Activated CD4-positive, alpha-beta T cell treated with anti-CD3 and anti-CD28 coated beads for 36 hours (primary cell): ENCODE measurements at places on chromosomes 5 and 9. TPM values are rescaled to one million over a fixed set of nuclear protein-coding genes. Genes with fewer than 3 reads are reported as not detected.

DNA sequence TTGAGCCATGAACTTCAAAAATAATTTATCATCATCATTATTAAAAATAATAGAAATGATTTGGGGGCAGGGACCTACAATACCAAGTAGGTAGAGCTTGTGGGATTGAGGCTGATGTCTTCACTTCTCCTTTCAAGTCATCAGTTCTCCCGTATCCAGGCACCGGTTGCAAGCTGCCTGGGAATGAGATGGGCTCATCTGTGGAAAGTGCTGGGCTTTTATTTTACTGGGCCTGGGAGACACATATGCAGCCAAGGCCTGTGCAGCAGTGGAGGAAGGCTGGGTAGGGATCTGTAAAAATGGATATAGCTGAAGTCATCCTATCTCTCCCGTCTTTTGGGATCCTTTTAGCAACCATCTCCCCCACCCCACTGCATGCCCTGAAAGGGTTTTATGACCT is 284.1 kb upstream of the CLINT1 start:
- no peak for DNase-seq

DNA sequence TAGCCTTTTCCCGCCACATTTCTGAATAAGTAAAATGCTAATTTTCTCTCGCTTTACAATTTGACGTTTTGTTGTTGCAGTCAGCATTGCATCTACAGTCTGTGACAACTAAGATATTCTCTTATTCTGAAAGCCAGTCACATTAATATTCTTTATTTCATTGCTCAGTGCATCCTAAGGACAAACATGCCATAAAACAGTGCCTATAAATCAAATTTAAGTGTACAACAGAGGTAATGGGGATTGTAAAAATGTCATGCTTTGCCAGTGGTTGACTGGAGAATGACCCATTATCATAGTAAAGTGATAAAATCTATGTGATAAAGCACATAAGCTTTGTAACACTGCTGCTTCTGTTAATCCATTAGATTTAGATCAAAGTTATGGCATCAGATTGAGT is 1850.0 kb upstream of the ACO1 start:
- no peak for DNase-seq

- no peak for DNase-seq
Observed at GRCh38 chr9:19423163-19423562, 14.4 kb downstream of the ACER2 start.

- peak; percentile 59 for DNase-seq
Observed at GRCh38 chr5:74648835-74649293, 8.3 kb upstream of the ENC1 start.

DNA sequence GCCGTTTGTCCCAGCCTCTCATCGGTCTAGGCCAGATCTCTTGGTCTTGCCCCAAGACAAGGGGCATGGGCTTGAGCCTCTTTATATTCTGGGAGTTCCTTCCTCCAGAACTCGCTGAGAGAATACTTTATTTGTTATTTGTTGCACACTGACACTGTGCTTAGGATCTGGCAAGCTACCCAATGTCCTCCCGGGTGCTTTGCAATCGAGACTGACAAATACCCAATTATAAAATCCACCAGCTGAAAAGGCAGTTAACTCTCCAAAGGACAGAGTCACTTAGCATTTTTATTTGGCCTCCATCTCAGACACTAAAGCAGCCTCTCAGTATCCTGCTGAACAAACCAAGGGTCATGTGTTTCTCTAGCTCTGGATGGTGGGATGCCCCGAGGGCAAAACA is 500.2 kb upstream of the DAP start:
- no peak for DNase-seq

- DNase-seq: no peak
Observed at GRCh38 chr9:8727191-8727590, 927.6 kb upstream of the DMAC1 start.

- no peak for DNase-seq
Observed at GRCh38 chr9:76615177-76615603, 149.0 kb upstream of the PCA3 start.

- no peak for DNase-seq
Observed at GRCh38 chr5:159878988-159879471, 37.3 kb upstream of the ADRA1B start.

GRCh38 chr9:15389173-15389572 is 33.5 kb upstream of the SNAPC3 start:
- DNase-seq: no peak

DNA sequence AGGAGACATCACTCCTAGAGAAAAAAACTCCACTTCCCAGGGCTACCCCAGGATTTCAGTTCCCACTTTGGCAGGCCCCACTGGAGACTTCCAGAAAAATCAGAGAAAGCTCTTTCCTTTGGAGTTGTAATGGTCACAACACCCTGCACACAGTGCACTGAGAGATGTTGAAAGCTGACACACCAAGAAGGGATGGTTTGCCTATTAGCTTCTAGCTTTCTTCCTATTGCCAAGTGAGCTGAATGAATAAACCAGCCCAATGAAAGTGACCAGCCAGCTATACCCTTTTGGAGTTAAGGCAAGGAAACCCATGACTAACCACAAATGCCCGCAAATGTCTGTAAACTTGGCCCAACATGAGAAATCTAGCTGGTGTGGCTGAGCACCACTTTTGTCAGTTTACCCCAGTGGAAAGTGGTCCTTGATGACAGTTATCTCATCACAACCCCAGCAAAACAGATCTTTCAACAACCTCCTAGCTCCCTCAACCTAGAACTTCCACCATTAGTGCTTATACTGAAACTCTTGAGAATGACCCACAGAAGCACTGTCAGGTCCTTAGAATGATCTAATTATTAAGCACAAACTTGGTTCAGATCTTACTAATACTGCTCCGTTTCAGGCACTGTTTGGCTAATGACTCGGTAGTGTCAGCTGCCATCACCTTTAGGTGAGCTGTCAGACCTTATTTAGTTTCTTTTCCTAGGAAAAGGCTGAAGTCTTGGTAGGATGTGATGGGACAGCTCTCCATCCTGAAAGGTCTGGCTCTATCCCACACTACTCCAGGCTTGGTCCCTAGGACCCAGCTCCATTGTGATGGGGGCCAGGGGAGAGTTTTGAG is 11.2 kb downstream of the IRF1 start:
- no peak for DNase-seq

GRCh38 chr5:61906820-61907219 is 399.2 kb upstream of the KIF2A start:
- no peak for DNase-seq

DNA sequence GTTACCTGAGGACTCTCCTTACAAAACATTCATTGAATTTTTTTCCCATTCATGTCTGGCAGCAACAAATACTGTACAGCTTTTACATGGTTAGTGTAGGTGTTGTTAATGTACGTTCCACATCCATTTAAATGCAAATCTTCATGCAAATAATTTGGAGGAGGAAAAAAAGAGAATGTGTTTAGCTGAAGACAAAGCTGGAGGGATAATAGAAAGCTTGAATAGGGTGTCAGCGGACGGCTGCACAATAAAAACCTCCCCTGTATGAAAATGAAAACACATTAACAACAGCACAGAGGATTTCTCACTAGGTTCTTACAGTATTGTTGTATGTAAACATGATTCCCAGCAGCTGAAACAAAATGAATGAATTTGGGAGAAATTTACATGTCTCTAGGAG is 231.5 kb downstream of the ZNF608 start:
- no peak for DNase-seq

GRCh38 chr9:111857555-111858211 is 38.9 kb upstream of the UGCG start:
- DNase-seq: no peak

DNA sequence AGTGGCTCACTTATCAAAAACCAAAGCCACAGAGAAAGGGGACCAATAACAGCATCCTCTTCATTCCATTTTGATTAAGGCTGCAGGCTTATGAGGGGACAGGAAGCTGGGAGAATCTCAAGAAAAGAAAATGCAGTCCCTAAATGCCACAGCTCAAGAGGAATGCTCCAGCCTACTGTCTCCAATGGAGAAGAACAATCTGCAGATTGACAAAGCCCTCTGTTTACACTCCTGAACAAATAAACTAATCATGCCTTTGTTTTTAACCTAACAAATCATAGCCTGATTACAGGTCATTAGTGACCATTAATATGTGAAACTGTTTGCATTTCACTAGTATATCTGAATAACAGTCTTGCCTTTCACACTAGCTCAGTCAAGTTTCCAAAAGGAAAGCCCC is 26.5 kb downstream of the PPP2R2B start:
- no peak for DNase-seq

GRCh38 chr5:33886283-33886682 is 5.5 kb downstream of the ADAMTS12 start:
- DNase-seq: no peak

DNA sequence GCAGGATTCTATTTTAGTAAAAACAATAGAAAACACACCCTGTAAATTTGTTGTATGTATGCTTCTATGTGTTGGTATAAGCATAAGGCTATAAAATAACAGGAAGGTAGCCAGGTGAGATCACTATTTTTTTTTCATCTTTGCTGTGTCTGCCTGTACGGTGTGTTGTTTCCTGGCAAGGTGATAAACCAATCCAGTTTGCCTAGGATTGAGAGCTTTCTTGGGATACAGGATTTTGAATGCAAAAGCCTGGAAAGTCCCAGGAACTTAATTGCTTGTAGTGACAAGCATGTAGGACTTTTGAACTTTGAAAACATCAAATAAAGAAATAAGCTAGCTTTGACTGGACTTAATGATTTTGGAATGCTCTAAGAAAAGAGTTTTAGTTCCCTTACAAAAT is 83.3 kb upstream of the RORB start:
- DNase-seq: no peak

GRCh38 chr5:96146675-96147074 is 185.0 kb upstream of the ELL2 start:
- peak; percentile 16 for DNase-seq

AIF1L gene
- 1.4 TPM for total RNA-seq

FGF1 gene
- not detected for total RNA-seq

SLC36A3 gene
- total RNA-seq: not detected

TMEM38B gene
- 14.5 TPM for total RNA-seq

CWC27 gene
- total RNA-seq: 35.4 TPM

ADAMTS12 gene
- total RNA-seq: not detected

TTLL11 gene
- total RNA-seq: 1.8 TPM

SPATA31D4 gene
- not detected for total RNA-seq

SLC6A18 gene
- total RNA-seq: not detected

LCN12 gene
- 1.1 TPM for total RNA-seq

PCDHB14 gene
- total RNA-seq: not detected

FBXO10 gene
- total RNA-seq: 2.6 TPM

EEIG1 gene
- total RNA-seq: 56.2 TPM
